ENCODE measurements at places on chromosomes 4 and X.

DNA sequence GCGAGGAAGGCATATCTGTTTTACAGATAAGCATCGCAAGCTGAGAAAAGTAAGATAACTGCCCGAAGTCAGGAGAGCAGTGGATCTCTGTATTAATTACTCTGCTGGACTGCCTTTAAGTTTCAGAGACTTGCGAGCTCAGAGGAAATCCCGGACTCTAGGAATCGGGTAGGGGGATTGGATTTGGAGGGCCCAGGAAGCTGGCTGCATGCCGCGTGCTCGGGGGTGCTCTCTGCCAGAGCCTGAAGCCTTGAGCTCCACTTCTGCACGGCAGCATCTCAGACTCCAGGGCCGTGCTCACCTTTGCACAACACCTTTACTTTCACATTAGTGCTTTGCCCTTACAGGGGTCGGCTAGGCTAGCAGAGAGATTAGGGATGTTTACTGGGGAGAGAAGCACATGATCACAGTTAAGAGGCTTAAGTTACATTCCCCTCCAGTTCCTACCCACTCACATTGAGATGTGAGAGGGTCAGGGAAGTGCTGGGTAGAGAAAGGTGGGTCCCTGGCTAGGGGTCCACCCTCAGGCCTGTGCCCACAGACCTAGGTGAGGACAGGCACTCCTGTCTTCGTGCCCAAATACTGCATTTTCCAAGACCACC lies 57.0 kb downstream of the TRIML1 start:
- no peak for DNase-seq

- DNase-seq: no peak
These were observed 94.7 kb upstream of the ATP8A1 start for GRCh38 chr4:42751587-42751986.

GRCh38 chr4:145625677-145626622 lies 6.8 kb downstream of the MMAA start:
- no peak for DNase-seq

DNA sequence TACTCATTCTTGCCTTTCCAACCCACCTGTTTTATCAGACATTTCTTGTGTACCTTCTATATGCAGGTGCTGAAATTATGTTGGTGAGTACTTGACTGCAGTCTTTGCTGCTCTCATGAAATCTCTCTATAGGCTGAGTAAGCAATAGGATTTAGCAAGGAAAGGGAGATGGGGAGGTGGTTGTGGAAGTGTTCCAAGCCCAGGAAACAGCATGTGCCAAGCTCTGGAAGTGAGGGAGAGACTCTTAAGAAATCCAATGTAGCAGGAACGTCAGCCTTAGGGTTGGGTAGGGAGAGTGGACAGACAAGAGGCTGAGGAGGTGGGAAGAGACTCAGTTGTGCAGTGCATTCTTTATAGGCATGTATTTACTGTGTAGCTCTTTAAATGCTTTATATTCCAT lies 5.6 kb downstream of the SEPTIN11 start:
- no peak for DNase-seq

- DNase-seq: no peak
These were observed 382.9 kb downstream of the INPP4B start for GRCh38 chr4:142463206-142463605.

GRCh38 chrX:44431194-44431593 lies 87.7 kb upstream of the EFHC2 start:
- DNase-seq: no peak

GRCh38 chr4:53671757-53672156 lies 80.5 kb upstream of the LNX1 start:
- DNase-seq: no peak

- DNase-seq: no peak
These were observed 333.3 kb downstream of the BCOR start for GRCh38 chrX:39764441-39764914.

GRCh38 chr4:90888571-90888970 lies 761.4 kb downstream of the CCSER1 start:
- no peak for DNase-seq

GRCh38 chr4:91936311-91936710 lies 367.5 kb upstream of the GRID2 start:
- DNase-seq: no peak

DNA sequence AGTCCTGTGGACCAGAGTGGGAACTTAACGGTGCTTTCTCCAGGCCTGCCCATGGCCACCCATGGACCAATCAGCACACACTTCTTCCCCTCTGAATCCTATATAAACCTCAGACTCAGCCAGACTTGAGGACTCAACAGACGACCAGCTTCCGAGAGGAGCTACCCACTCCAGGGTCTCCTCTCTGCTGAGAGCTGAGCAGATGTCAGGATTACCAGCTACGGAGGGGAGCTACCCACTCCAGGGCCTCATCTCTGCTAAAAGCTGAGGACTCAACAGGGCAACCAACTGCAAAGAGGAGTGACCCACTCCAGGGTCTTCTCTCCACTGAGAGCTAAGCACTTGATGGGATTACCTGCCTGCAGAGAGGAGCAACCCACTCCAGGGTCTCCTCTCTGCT lies 80.0 kb upstream of the DDX60 start:
- DNase-seq: no peak

DNA sequence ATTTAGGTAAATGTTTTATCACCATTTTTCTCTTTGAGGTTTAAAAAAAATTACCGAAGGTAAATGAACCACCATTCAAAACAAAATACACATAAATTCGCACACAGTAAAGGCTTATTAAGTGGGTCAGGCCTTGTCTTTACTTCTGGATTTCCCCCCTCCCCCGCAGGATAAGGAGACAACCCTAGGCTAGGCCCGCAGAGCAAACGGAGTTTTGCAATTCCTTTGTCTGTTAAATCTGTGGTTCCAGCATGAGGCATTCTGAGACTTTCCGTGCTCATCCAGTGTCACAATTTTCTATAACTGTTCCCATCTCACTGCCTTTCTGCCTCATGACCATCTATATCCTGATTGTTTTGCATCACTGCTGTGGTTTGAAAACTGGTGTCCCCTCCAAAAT lies 307.4 kb downstream of the DCHS2 start:
- DNase-seq: no peak

DNA sequence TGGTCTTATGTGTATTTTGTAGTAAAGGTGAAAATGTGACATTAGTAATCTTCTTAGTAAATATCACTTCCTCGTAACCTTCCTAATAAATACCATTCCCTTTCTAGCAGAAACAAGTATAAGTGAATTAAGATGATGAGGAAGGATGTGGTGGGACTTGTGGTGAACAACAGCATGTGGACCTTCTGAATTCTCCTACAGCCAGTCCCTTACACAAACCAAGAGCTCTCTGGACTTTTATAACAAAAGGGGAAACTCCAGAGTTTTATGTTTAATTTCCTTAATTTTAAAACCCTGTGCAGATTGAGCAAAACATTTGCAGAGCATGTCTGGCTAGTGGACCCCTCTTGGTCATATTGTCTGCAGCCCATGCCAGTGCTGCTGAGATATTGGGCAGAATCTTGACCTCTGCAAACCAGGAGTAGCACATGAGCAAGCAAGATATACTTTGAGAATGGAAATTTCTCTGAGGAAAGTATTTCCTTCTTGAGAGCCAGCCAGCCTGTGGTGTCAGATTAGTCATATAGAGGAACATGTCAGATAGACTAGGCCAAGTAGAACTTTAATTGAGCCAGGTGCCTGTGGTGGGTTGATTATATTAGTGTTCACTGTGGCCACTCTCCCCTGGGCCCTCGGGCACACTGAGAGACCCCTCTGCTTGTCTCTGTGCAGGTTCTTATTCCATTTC lies 328.2 kb downstream of the DKK2 start:
- DNase-seq: no peak

DNA sequence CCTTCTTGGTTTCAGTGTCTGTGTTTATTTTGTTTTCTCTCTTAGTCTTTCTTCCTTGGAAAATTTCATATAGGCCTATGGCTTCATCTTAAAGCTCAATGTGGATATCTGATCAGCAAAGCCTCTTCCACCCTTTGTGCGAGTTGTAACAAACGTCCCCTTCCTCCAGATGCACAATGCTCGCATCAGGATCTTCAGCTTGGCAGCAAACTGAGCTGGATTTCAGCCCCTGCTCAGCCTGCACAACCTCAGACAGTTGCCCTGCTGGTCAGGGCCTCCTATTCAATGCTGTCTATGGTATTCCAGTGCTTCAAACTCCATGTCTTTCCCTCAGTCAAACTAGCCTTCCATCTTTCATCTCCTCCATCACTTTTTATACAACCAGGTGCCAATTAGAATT lies 309.4 kb downstream of the ARHGAP24 start:
- no peak for DNase-seq

- DNase-seq: no peak
These were observed 57.8 kb downstream of the HEPH start for GRCh38 chrX:66221856-66222255.

DNA sequence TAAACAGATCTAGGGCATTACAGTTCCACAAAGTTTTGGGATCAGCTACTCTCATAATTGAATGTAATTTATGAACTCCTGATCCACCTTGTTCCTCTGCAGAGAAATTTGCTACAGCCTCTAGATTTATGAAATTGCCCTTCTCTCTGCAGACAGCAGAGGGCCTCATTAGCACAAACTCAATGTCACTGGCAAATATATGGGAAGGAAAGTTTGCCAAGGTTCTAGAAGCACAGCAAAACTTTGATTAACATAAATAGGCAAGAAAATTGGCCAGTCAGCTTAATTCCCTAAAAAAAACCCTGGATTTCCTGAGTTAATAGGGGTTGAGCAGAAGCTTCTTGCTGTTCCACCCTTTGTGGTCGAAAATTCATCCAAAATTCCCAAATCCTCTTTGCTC lies 31.5 kb downstream of the PRPS1 start:
- DNase-seq: no peak

DNA sequence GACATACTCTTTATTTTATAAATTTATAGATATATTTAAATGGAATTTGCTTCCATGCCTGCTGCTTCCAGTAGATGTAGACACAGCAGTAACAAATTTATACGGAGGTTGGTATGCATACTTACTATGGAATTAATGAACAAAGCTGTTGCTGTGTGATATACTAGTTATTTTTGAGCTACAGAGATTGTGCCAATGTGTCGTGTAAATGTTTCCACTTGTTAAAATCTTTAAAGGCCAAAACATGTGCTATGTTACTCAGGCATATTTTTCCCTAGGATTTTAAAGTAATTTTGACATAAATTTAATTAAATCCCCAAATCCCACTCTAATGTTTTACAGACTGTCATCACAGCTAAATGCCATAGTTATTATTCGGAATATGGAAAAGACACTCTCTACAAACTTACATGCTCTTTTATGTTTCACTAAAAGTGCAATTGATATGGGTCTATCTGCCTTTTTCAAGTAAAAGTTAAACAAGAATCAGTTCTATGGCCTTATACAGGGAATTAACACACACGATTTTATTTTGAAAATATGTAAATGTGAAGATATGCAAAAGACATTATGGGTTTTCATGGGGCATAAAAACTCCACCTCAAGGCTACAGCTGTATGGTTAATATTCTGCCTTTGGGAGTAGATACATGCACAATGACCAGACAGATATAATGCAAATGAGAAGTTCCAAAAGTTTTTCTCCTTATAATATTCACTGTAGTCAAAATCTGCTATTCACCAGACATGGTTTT lies 256.8 kb downstream of the FSTL5 start:
- no peak for DNase-seq

DNA sequence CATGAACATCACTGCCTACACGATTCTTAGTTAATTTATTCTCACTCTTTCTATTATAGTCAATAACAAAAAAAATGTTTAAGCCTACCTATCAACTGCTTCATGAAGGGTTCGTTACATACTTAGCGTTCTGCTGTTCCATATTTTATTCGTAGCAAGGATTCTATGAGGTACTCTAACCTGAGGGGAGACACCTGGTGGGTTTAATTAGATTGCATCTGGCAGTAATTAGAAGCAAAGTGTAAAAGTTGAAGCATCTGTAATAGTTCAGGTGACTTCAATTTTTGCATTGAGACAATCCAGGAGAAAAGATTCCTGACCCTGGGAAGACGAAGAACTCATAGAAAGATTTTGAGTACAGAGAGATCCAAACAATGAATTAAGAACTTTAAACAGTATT lies 1655.8 kb upstream of the TENM3 start:
- peak; percentile 0 for DNase-seq

DNA sequence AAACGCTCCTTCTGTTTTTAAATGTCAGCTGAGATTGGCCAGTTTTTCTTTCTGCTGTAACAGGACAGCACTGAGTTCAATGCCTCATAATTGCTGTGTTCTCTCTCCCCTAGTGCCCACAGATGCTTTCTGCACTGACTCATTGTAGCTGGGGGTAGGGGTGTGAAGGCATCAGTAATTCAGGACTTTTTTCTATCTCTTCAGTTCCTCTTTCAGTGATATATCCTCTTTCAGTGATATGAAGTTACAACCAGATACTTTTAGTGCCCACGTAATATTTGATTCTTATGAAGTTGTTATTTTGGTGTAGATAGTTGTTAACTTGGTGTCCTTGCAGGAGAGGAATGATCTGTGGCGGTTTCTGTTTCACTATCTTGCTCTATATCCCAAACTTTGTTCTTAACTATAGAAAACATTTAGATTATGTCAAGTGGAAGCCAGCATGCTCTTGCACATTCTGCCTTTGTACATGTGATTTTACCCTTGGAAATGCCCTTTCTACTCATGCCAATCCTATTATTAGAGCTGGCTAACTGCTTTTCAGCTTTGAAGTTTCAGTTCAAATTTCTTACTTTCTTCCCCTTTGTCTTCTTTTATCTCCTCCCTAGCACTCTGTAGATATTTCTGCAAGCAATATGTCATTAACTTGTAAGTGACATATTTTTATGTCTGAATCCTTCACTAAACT lies 1258.4 kb downstream of the FAM133A start:
- no peak for DNase-seq

- no peak for DNase-seq
These were observed 63.7 kb upstream of the CAMK2D start for GRCh38 chr4:113825272-113825671.

- DNase-seq: no peak
These were observed 109.9 kb downstream of the RAPGEF2 start for GRCh38 chr4:159212675-159213293.

GRCh38 chr4:174460684-174461083 lies 61.6 kb downstream of the HPGD start:
- no peak for DNase-seq

DNA sequence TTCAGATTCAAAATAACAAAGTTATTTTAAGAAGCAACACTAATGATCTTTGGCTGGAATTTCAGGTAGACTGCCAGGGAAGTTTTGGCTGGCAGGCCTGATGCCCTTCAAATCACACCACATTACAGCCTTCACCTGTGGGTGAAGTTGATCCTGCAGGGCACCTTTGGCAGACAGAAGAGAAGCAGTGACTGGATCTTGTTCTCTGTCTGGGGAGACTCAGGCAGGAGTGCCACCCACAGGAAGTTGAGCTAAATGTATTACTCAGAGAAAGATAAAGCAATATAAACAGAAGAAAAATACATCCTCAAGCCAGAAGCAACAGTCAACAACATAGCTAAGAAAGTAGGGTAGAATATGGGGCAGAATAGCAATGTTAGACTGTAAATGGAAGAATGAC lies 12.8 kb upstream of the CFAP299 start:
- no peak for DNase-seq

DNA sequence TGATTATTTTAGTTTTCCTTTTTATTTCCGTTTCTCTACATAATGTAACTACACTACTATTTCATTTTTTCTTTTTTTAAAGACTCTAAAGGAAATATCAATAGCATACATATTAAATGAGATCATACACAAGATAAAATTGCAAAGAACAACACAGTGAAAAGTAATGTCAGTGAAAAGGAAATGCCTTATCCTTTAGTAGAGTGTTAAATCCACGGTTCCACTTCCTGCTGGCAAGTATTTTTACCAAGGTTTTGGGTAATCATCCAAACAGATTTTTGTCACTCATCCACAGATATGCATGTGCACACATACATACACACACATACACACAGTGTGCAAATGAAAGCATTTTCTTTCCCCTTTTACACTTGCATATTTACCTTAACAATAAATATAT lies 548.9 kb downstream of the PPP4R3C start:
- no peak for DNase-seq

All from HuH-7.5 (cell line).